GM03348 (cell line): ENCODE measurements at places on chromosomes 5 and 9.

DNA sequence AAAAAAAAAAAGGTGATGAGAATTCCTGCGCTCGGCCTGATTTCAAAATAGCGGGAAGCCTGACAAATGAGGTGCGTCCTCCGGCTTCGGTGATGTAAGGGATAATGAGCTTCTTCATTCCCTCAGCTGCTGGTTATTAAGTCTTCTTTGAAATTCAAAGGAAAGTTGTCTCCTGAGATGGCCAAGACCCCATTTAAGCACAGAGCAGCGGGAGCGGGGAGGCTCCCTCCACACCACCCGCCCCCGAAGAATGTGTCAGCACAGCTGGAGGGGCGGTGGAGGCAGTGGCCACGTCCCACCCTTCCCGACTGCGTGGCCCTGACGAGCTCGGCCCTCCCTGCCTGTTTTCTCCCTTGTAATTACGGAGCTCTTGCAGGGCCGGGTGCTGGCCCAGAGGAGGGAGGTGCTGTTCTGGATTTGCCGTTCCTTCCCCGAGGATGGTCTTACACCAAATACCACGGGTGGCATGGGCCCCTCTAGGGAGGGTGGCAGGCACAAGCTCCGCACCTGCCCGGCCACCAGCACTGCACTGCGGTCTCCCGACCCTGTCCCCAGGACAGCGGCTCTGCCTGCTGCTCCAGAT is 31.0 kb downstream of the SLC9A3 start:
- DNase-seq = no peak

DNA sequence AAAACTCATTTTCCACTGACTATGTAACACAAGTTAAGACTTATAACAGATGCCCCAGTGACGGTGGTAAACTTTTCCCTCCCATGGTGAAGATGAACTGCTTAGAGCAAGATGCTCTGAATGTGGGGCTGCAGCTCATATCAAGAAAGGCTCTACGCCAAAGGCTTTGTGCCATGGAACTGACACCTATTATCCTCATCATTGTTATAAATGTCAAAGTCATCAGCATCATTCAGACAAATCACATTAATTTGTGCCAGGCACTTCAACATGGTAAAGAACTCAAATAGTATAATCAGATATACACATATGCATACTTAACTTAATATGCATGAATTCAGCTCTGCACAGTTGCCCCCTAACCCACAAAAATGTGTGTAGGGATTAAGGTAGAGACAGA is 305.9 kb upstream of the ATP10B start:
- no peak for DNase-seq

- DNase-seq = no peak
These were observed 137.5 kb upstream of the CDKN2B start for GRCh38 chr9:22146604-22147003.

- no peak for DNase-seq
These were observed 19.4 kb upstream of the DCP2 start for GRCh38 chr5:112957036-112957808.

- no peak for DNase-seq
These were observed 22.3 kb downstream of the LIFR start for GRCh38 chr5:38534156-38534453.

- DNase-seq = no peak
These were observed 270.2 kb downstream of the ELAVL2 start for GRCh38 chr9:23555851-23556250.

- no peak for DNase-seq
These were observed 10.6 kb upstream of the VLDLR start for GRCh38 chr9:2610985-2611384.

GRCh38 chr9:137945581-137945980 is 68.0 kb downstream of the CACNA1B start:
- no peak for DNase-seq

DNA sequence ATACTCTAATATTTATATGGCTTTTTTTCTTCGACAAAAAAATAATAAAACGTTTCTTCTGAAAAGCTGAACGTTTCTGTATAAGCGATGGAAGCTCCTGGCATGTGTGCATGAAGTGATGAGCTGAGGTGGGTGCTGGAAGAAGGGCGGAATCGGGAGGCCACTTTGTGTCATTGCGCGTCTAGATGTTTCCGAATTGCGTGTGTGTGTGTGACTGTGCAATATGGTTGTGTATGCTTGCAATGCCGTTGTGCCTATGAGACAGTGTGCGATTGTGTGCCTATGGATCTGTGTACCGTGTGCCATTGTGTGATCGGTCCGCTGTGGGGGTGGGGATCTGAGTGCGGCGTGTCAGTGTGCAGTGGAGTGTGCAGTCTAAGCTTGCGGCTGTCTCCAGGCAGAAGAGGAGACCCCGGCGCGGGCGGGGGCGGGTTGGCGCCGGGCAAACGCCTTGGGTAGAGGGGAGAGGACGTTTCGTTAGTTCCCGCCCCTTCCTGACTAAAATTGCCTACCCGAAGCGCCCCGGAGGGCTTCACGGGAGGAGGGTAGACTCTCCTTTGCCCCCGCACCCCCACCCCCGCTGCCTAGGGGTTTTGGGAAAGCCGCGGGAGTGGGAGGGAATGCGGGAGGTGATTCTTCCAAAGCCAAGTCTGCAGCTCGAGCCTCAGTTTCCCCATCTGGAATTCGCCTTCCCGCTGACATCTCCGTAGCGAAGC is 24.2 kb downstream of the PCDHGC5 start:
- peak; percentile 22 for DNase-seq

DNA sequence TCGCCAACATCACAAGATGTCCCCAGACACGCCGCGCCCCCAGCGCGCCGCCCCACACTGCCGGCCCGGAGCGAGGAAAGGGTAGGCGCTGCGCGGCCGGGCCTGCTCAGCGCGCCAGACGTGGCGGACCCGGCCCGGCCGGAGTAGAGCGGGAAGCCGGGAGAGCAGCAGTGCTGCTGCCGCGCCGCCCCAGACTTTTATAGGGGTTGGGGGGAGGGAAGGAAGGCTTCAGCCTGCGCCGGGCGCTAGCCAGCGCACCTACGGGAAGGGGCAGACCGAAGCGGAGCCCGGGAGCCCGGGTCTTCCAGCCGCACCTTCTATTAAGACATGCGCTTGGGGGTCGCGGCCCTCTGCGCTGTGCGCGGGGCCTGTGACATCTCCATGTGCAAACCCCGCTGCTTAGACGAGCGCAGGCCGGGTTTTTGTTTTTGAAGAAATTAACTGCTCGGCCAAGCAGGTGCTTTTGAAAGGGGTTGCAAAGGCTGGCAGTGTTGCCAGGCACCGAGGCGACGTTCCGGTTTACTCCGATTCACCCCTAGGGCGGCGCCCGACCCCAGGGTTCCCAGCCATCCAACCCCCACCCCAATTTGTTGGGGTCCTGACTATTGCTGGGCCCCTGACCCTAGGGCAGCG is 353 bp upstream of the PAX5 start:
- DNase-seq = peak; percentile 50

DNA sequence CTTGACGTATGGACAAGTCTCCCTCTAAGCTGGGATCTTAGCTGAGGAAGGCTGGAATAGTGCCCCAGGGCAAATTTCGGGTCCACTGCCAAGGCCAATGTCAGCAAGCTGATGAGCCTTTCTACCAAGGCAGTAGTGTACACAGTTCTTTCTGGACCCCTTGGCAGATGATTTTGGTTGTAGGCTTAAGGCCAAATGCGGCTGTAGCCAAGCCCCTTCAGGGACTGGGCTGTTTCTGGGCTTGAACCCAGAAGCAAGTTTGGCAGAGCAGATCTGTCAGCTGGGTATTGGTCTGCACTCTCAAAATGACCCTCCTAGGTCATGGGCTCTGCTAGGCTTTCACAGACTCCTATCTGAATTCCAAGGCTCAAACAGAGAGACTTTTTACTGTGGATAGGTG is 121.6 kb downstream of the ADAMTSL1 start:
- no peak for DNase-seq

GRCh38 chr5:97967292-97967691 is 784.2 kb upstream of the RIOK2 start:
- no peak for DNase-seq
